ENCODE measurements at places on chromosomes 11 and 22.

GRCh38 chr11:71998649-71999310, at the start of gene IL18BP:
TSS of gene IL18BP (plus strand) at chr11:71998909. CDS start at chr11:71999985, 1,076 bp downstream.
- DNase-seq, result no peak

GRCh38 chr11:117191680-117192400, 7.3 kb upstream of the TAGLN start:
- no peak for DNase-seq

DNA sequence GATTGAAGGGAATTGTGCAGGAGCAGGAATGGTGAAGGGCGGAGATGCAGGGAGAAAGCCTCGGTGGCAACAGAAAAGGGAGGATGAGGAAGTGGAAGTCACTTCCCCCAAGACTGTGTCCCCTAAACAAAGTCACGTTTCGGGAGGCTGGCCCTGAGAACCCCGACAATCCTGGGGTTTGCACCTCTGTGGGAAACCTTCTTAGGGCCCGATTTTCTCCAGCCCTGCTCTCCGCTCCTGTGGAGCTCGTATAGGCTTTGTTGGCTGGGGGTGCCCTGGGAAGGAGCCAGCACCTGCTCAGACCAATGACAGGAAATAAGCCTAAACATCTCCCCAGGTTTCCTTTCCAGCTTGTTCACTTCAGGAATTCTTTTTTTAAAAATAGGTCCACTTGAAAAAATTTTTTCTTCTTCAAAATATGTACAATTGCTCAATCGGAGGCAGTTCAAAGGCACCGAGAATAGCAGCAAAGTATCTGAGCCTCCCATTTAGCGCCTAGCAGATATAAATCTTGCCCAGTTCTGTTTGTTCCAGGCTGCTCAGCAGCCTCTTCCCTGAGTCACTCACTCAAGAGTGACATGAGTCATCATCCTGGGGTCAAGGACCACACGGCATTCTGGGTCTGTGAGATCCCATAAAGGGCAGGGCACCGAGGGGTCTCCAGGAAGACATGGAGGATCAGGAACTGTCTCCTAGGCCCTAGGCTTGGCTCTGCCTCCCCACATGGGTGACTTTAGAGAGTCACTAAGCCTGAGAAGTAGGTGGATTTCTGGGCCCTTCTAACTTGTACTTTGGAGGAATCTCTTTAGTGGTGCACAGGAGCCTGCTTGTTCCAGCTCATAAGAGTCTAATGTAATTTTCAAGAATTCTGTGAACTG, 34.0 kb downstream of the IRAG1 start:
- no peak for DNase-seq

GRCh38 chr11:13669544-13670488, 1.3 kb downstream of the FAR1 start:
- no peak for DNase-seq

GRCh38 chr22:40855071-40855978, 1.1 kb downstream of the ST13 start:
- no peak for DNase-seq

DNA sequence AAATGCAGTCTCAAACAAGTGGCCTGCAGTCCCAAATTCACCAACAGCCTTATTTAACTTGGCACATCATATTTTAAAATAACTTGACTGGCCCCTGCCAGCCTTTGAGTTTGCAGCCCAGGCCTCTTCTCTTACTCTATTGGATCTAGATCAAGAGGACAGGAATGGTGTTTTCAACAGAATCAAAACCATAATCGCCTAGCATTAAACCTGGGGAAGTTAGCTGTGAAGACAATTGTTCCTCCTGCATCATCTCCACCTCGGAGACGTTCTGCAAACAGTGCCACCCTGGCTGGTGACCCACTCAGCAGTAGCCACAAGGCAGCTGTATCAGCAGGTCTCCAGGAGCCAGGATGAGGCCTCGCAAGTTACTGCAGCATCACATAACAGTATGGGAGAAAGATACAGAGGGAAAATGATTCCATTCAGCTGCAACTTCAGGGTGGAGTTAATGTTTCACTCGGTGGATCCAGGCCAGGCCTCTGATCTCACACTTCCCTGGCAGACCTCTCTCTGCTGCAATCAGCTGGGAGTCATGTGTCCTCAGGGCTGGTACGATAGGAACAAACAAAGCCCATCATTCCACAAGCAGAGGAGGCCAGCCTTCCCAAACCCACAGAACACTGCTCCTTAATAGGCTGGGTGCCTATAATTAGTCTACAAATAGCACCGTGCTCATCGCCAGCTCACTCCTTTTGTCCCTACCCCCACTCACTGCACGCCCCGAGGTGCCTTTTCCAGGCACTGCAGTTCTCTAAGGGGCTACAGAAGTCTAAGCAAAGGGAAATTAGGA, 18.6 kb upstream of the SCN2B start:
- no peak for DNase-seq

GRCh38 chr11:11458001-11458400, 105.0 kb upstream of the CSNK2A3 start:
- no peak for DNase-seq

GRCh38 chr22:31602259-31602952, 59.6 kb downstream of the PISD start:
- DNase-seq, result no peak

DNA sequence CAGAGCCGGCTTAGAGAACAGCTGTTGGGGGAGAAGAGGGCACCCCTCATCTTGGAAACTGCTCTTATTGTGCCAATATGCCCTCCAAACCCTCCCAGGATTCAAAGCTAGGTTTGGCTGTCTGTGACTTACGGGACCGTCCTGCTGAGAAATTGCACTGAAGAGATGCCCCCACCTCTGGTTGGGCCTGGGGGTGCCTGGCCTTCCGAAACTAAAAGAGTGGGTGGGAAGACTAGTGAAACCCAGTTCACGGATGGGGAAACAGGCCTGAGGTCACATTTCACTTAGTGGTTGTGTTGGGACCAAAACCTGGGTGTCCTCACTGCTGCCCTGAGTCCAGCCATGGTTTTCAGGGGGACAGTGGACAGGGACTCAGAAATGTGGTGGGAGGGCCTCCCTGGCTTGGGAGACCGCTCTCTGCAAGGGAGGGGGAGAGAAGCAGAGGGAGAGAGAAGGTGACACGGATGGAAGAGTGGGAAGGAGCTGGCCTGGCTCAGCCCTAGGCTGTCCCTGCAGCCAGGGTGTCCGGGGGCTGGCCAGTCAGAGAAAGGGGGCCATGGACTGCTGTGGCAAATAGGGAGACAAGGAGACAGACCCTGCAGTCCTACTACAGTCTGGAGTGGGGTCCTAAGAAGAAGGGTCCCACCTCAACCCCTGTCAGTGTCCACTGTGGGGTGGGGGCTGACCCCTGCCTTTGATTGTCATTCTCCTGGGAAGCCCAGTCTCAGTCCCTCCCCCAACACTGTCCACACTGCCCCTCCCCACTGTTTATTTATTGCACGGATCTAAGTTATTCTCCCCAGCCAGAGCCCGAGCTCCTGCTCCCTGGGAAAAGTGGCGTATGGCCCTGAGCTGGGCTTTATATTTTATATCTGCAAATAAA, 13.6 kb downstream of the MAFF start:
- no peak for DNase-seq

- no peak for DNase-seq
These were observed 8.4 kb downstream of the UCP3 start for GRCh38 chr11:74000307-74001133.

DNA sequence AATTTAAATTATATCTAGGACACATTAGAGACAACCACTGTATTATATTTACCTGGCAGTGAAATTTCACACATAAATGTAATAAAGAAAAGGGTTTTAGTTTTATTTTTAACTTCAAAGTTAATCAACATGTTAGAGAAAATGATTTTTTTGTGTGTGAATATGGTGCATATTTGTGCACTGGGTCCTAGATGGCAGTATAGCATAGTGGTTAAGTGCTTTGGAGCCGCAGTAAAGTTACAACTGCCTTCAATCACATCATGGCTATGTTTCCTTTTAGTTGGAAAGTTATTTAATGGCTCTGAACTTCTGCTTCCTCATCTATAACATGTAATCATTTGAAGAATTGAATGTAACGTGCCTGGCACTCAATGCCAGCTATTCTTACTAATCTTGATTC, 108.9 kb upstream of the DDI1 start:
- DNase-seq, result no peak

- DNase-seq, result no peak
These were observed 2.3 kb upstream of the HMOX1 start for GRCh38 chr22:35378621-35379020.

DNA sequence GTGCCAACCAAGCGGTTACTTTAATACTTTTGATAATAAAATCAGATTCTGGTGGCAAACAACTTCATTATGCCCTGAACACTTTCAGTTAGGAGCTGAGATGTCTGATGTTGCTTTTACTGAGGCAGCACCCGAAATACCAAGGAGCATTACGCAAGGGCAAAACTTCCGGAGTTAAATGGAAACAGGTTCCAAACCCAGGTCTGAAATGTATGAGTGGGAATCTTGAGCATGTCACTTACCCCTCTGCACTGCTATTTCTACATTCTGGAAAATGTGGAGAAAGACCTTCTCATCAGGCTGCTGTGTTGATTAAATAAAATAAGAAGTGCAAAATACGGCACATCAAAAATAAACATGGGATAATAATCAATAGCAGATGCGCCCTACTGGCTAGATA, 315.1 kb downstream of the LARGE1 start:
- DNase-seq, result no peak

DNA sequence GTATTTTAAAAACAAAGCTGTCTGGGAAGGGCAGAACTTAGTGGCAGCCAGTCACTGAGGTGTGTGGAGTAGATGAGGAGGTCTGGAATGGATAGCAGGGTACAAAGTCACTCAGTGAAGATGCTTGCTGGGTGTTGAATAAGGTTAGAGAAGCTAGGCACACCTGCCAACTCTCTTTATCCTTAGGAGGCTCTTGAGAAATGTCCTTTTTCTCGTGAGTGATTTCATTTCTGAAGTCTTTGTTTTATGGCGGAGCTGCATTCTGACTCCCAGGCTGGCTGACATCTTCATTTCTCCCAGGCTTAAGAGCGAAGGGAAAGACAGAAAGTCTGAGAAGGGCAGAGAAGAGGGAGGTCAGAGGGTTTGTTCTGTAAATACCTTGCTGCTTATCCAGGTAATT, 31.0 kb downstream of the CECR2 start:
- DNase-seq, result no peak

GRCh38 chr22:36853407-36854099, 7.3 kb upstream of the NCF4 start:
- peak; percentile 65 for DNase-seq

DNA sequence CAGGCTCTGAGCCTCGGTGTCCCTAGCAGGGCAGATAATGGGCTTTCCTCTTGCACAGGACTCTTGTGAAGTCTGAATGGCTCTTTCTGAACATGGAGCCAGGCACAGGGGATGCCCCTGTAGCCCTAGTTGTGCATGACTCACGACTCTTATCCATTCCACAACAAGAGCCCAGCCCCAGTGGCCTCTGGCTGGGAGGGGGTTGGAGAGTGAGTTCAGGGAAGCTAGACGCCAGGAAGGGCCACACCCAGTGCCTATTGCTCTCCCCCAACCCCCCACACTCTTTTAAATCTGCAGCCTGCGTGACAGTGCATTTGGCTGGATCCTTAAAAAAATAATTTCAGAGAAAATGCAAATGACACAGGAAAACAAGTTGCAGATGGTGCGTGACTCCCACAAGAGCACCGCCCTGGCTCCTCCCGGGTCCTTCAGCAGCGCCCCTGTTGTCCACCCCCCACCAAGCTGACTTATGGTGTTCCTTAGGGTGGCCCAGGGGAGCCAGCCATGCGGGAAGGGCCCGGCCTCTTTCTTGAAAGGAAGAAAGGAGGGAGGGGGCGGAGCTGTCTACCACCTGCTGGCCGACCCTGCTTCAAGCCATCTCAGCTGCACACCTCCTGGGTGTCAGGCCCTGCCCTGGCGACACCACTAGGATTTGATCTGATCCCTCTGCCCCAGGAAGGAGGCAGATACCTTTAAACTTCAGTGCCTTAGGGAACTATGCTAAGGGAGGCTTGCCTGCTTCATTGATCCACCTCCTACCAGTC, 74.7 kb downstream of the MN1 start:
- no peak for DNase-seq

GRCh38 chr11:45322111-45322705, 36.1 kb upstream of the SYT13 start:
- DNase-seq, result no peak

DNA sequence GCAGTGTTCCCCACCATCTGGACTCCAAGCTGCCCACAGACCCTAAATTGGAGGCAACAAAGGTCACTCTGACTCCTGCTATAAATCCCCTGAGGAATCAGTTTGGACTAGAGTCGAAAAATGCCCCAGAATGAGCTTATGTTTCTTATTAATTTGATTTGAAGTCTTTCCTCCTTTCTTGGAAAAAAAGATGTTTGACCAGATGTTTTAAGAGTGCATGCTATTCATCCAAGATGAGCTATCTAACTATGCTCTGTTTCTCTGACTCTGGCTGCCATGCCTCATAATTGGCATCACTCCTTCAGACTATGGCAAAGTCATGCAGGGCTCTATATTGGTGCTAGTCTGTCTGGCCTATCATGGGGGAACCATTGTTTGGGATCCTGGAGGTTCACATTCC, 174.0 kb downstream of the SPON1 start:
- no peak for DNase-seq

- DNase-seq, result no peak
These were observed 648 bp upstream of the IL18BP start for GRCh38 chr11:71998061-71998460.

- no peak for DNase-seq
These were observed 42.1 kb downstream of the PRDM10 start for GRCh38 chr11:129960216-129961214.

DNA sequence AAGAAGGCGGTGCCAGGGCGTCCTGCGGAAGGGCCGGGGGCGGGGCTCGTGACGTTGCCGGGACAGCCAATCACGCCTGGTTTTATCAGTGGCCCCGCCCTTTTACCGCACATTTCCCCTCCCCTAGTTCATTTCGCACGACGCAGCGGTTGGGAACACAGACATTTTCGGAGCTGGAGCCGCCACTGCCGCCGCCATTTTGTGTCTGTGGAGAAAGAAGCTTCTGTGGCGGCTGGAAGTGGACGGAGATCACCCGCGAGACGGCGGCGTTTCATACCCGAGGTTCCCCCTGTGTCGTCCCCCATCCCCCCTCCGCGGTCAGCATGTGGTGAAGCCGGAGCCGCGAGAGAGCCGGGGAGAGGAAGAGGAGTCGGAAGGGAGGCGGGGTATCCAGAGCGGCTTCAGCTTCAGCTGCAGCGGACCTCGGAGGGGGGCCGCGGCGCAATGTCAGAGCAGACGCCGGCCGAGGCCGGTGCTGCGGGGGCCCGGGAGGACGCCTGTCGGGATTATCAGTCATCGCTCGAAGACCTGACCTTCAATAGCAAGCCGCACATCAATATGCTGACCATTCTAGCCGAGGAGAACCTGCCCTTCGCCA, at the start of gene PCF11:
PCF11 (plus strand) TSS at position 136 of the 598 bp plus-strand sequence; CDS start at position 445, 309 bp downstream.
- no peak for DNase-seq

- DNase-seq, result no peak
These were observed 302.7 kb downstream of the ETS1 start for GRCh38 chr11:128284634-128285033.

- DNase-seq, result no peak
These were observed 27.6 kb upstream of the TOLLIP start for GRCh38 chr11:1336836-1337646.
